ENCODE measurements at places on chromosomes 7 and 10.

- no peak for DNase-seq
These were observed 3.6 kb upstream of the CCAR1 start for GRCh38 chr10:68717435-68717834.

GRCh38 chr10:52756966-52757365 is 15.6 kb downstream of the MBL2 start:
- no peak for DNase-seq

GRCh38 chr7:18393465-18394118 is 102.0 kb upstream of the HDAC9 start:
- DNase-seq: no peak

DNA sequence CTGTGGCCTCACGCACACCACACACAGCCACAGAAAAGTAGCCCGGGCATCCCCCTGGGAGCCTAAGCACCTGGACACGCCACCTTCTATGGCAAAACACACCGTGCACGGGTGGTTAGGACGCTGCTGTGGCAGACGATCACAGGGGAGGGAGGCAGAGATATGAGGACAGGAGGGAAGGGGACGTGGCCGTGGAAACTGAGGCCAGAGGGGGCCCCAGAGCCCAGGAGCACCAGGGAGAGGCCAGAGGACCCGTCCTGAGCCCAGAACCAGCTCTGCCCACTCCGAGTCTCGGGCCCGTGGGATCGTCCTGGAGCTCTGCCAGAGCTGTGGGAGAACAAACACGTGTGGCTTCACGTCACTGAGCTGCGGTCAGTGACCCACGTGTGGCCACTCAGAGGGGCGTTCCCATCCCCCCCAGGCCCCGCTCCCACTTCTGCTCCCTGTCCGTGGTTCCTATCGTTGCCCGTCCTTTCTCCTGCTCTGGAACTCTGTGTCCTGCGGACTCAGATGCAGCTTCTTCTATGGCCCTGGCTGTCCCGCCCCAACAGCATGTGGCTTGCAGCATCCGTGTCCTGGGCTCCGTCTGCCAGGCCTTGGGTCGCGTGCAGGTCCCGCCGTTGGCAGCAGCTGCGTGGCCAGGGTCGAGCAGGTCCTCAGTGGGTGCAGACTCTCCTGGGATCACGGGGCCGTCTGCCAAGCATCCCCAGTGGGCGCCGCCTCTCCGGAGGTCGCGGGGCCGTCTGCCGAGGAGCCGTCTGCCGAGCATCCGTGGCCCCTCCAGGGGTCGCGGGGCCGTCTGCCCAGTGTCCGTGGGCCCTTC is 31.0 kb downstream of the GET4 start:
- no peak for DNase-seq

GRCh38 chr10:44477046-44477425 is 92.1 kb upstream of the CXCL12 start:
- no peak for DNase-seq

DNA sequence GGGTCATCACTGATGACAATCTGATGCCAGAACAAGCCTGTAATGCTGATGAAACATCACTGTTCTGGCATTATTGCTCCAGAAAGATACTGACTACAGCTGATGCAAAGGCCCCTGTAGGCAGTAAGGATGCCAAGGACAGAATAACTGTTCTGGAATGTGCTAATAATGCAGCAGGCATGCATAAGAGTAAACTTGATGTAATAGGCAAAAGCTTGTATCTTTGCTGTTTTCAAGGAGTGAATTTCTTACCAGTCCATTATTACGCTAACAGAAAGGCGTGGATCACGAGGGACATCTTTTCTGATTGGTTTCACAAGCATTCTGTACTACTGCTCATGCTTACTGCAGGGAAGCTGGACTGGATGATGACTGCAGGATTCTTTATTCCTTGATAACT is 18.7 kb downstream of the LCOR start:
- DNase-seq: no peak

- no peak for DNase-seq
These were observed 70.6 kb downstream of the STK17A start for GRCh38 chr7:43653466-43653865.

GRCh38 chr7:741191-741671 is 14.2 kb upstream of the PRKAR1B start:
- no peak for DNase-seq

DNA sequence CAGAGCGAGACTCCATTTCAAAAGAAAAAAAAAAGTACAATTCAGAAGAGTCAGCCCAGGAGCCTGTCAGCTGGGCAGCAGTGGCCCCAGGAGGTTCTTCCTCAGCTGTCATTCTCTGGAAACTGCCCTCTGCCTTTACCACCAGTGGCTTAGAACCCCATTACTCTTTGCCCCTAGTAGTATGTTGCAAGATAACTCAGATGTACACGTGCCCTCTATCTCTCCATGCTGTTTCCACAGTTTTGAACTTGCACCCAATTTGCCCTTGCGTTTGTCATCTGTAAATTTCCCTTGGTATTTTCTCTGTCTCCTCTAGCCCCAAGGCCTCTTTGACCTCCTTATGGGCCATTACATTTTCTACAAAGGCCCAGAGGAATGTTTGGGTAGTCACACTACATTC is 56.7 kb upstream of the PRKAR2B start:
- DNase-seq: no peak

DNA sequence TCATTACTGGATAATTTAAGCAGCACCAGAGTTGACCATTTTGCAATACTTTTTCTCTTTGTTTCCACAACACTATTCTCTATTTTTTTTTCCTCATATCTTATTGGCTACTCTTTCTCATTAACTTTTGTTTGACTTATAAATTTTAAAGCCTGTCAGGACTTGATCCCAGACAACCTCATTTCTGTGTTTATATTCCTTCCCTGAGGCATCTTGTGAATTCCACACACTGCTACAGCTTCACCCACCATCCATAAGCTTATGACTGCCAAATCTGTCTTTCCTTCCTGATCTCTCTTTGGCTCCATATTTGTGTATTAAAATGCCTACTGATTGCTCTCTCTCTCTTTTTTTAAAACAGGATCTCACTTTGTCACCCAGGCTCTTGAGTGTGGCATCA is 124.6 kb upstream of the MBL2 start:
- DNase-seq: no peak

DNA sequence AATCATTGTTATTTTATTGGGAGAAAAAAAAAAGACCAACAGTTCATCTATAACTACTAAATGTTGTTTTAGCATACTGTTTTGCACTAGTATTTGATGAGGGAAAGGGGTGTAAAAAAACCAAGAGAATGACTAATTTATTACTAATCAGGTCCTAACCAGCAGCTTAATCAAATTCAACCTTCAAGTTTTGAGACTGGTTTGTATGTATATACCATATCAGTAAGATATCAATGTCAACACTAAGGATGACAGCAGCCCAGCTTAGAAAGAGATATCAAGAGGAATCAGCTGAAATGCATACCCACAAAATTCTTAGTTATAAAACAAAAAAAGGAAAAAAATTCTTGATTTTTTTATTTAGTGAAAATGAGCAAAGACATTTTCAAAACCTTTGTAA is 122.6 kb downstream of the KMT2C start:
- DNase-seq: no peak

DNA sequence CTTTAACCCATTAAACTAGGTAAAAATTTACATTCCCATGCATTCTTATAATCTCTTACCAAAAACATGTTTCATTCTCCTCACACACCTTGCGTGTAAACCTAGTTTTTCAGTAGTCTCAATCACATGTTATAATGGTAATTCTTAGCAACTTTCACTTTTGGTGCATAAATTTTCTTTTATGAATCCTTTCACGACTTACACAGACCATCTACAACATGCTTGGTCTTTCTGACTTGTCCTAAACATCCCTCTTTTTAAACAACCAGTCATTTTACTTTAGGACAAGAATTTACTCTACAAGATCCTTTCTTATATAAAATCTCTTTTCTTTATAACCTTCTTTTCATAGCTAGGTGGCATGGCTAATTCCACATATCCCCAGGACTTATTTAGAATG is 25.8 kb downstream of the FBXL13 start:
- no peak for DNase-seq

GRCh38 chr7:2438775-2439174 is 35.4 kb downstream of the CHST12 start:
- no peak for DNase-seq

DNA sequence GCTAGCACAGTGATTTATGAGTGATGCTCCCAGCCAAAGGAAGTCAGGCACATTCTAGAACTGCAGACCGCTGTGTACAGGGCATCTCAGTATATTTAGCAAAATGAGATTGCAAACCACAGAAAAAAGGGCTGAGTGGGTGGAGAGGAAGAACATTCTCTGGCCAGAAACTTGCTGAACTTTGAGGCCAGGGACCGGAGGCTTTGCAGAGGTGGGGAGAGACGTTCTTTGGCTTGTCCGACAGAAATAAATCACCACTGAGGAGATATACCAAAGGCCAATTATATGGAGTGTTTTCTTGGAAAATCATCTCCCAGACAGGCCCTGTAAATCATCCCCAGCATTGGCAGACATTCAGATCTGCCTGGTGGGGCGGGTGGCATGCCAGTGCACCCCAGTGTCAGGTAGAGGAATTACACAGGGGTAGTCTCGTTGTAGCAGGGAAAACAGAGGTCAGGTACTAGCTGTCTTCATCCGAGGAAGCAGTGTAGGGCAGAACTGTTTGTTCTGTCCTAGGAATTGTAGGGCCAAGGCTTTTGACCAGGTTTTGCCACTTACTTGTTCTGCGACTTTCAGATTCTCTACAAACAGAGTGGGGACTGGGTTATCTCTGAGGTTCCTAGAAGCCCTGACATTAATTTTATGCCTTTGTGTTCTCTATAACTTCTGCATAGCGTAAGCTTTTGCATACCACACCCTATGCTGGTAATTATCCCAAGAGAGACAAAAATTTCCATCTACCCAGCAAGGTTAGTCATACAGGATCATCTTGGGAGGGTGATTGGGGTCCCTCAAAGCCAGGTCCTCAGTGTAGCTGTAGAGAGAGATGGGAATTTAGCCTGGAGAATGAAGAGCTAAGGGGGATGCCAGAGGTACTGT is 655.6 kb downstream of the LRMDA start:
- DNase-seq: no peak

- DNase-seq: no peak
These were observed 139.0 kb downstream of the CREB5 start for GRCh38 chr7:28551331-28551730.

- DNase-seq: no peak
These were observed 27.1 kb downstream of the EEPD1 start for GRCh38 chr7:36180121-36180520.

DNA sequence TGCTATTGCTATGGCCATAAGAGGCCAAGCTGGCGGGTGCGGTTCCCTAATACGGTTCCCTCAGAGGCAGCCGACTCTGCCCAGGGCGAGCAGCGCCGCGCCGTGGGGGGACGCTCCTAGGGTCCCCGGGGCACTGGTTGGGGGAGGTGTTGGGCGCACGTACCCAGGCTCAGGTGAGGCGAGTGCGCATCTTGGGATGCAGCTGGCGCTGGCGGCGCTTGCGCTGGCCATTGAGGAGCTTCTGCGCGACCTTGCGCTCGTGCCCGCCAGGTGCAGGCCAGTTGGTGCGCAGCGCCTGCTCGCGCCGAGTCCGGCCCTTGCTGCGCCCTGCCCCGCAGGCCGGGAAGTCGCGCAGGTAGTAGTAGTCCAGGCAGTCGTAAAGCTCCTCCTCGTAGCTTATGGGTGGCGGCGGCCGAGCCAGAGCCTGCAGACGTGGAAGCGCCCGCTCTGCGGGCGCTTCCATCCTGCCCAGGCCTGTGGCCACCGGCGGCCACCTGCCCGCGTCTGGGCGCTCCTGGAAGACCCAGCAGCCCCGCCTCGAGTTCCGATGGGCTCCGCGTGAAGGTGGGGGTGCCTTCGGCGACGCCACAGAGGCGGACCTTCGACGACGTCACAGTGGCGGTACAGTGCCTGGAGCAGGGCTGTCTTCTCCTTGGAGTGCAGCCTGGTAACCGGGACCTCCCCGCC is at the start of gene NUPR2:
NUPR2 (minus strand) TSS at position 566 of the 687 bp plus-strand sequence; CDS start at position 463, 103 bp downstream.
- no peak for DNase-seq

- no peak for DNase-seq
These were observed 35.3 kb downstream of the ARID5B start for GRCh38 chr10:61936770-61937169.

DNA sequence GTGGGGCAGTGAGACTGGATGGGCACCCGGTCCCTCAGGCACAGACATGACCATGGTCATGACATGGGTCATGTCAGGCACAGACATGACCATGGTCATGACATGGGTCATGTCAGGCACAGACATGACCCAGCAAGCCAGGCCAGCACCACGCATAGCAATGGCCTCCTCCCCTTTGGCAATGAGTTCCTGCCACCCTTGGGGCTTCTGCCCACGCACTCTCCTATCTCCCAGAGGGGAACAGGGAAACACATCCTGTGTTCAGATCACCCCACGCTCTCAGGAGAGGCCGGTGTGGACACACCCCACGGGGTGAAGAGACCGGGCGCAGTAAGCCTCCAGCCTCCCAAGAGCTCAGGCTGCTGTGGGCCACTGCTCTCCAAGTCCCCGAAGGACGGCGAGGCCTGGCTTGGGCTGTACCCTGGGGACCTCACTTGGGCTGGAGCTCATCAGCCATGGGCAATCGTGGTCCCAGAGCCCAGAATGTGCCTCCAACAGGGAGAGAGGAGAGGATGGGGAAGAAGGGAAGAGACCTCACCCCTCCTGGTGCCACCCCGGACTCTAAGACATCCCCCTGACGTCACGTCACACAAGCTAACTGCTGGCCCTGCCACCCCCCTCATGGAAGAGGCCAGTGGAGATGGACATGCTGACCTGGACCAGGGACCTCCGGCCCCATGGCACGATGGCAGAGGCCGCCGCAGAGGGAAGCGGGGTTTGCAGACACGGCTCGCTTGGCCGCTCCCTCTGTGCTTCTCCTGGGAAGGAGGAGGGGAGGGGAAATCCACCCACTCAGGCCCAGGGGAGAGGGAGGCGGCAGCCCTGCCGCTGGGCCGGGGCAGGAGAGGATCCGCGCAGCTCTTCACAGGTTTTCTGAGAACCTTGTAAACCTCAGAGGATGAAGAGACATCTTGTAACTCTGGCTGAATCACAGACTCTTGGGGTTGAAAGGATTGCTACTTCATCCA is 269.6 kb downstream of the ELFN1 start:
- no peak for DNase-seq

DNA sequence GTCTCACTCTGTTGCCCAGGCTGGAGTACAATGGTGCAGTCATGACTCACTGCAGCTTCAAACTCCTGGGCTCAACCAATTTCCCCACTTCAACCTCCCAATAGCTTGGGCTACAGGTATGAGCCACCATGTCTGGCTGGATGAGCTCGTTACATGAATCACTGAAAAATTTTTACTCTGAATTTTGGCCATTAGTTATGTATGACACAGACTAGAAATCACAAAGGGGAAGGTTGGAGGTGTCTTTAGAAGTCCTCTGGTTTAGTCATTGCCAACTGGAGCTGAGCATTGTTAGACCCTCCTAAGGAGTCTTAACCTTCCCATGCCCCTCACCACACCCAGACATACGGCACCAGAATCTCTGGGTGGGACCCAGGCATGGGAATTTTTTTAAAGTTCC is 34.7 kb downstream of the SVIL start:
- peak; percentile 24 for DNase-seq
